ENCODE measurements at places on chromosomes 4 and X.

GRCh38 chr4:38788317-38788716, 5.5 kb upstream of the TLR10 start:
- DNase-seq = peak; percentile 31

DNA sequence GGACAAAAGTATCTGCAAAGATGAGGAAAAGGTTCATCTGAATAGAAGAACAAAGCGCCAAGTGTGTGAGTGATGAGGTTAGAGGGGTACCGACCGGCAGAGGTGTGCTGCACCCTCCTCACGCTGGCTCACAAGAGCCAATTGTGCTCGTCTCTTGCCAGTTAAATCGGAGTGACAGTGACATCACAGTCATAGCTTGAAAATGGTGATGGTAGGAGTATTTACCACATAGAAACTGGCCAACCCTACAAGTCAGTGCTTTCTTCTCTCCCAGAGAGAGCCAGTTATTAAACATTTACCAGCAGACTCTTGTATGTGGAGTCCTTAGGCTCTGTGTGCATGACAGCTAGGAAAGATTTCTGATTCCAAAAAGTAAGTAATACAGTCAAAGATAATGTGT, 32.4 kb downstream of the CLDN22 start:
- no peak for DNase-seq

DNA sequence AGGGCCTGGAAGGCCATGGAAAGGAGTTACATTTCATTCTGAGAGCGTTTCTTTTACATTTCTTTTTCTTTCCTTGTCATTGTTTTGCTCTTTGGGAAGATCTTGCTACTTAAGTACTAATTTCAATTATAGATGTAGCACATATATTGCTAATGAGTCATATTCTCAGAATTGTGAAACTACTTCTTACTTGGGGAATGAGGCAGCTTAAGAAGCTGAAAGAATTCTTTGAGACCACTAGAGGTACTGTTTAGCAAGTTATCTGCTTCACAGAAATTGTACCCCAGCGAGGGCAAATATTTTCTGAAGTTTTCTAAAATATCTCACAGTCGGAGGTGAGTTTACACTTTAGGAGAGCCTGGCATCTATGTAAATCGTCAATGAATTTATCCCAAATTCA, 100.6 kb downstream of the AFF2 start:
- DNase-seq = peak; percentile 57

DNA sequence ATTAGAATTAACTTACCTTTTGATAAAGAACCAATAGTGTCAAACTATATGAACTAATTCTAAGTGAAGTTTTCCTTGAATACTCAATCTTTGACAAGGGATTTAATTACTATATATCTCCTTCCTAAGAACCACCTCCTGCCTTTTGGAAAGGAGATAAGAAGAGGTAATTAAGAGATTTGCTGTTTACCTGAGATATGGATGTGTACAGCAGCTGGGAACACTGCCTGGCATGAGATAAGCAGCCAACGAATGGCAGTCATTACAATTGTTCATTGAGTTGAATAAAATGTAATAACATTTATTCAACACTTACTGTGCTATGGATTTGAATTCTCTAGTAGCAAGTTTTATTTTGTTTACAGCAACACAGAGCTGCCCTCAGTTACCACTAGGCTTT, 407.1 kb downstream of the SPOCK3 start:
- no peak for DNase-seq

DNA sequence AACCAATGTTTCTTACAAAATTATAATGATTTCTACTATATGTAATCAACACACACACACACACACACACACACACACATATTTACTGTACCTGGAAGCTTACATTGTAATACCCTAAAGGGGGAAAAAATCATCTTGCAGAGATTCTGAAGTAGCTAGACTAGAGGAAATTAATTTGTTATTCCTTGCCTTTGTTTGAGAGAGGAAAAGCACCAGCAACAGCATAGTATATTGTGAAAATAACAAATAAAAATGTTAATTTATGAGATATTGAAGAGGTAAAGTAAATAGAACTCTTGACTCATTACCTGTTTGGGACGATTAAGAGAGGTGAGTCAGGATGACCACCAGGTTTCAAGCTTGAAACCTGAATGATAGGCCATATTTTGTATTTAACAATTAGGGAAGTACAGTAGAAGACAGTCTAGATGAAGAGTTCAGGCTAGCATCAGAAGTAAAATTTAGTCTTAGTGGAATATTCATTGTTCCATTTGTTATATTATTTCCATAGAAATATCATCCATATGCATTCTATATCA, 873.4 kb upstream of the PCDH10 start:
- DNase-seq = no peak

- peak; percentile 11 for DNase-seq
These were observed 490 bp upstream of the PDZD4 start for GRCh38 chrX:153830640-153831428.

GRCh38 chr4:146550161-146550560, 28.4 kb upstream of the SLC10A7 start:
- DNase-seq = no peak

DNA sequence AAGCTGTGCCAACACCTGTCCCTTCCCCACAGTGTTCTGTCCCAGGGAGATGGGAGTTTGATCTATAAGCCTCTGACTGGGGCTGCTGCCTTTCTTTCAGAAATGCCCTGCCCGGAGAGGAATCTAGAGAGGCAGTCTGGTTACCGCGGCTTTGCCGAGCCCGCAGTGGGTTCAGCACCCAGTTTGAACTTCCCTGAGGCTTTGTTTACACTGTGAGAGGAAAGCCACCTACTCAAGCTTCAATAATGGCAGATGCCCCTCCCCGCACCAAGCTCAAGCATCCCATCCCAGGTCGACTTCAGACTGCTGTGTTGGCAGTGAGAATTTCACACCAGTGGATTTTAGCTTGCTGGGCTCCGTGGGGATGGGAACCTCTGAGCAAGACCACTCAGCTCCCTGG, 33.3 kb upstream of the ARSJ start:
- DNase-seq = no peak

GRCh38 chr4:98614094-98614493, 44.3 kb downstream of the TSPAN5 start:
- DNase-seq = peak; percentile 61

DNA sequence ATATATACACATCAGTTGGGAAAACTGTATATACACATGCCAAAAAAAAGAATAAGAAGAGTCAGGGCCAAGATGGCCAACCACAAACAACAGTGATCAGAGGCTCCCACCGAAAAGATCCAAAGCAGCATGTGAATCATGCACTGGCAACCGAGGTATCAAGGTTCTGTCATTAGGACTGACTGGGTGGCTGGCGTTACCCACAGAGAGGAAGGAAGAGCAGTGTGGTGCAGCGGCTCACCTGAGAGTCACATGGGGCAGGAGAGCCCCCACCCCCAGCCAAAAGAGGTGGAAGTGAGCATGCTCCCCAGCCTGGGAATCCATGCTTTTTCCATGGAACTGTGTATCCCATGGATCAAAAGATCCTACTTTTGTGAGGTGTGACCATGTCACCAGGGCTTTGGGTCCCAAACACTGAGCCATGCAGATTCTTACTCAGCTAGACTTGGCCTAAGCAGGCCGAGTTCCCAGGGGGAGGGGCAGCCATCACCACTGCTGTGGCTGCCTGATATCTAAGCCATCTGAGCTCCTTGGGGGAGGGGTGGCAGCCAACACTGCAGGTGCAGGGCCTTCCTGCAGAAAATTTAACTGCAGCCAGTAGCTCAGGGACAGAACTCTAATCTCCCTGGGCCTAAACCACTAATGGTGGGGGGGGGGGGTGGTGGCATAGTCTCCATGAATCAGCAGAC, 52.8 kb downstream of the P2RY10 start:
- no peak for DNase-seq

DNA sequence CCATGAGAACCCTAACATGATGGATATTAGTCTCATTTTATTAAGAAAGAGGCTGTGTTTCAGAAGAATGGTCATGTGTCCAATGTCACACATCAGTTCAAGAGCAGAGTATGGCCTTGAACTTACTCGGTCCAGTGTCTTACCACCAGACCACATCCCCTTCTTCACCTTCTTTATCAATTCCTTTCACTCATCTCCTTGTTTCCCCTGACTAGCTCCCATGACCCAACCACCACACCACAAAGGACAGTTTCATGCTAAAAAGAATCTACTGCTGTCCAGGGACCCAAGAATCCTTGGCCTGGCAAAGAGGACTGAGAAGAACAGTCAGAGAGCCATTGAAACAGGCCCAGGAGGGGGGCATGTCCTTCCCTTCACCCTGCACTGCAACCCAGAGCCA, 33.6 kb upstream of the MSN start:
- DNase-seq = no peak

DNA sequence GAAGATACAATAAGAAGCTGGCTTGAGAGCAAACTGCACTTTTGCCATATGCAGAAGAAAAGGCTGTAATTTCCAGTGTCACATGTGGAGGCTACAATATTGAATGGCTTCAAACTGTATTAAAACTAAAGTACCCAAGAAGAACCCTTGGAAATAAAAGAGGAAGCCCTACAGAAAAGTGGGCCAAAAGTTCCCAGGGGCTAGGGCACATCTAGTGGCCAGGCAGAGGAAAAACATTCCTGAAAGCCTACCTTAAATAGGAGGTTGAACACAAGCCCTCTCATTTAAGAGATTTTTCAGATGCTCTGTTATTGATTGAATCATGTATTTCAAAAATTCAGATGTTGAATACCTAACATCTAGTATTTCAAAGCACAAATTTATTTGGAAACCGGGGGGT, 40.6 kb upstream of the PRDX4 start:
- DNase-seq = no peak

GRCh38 chrX:130756233-130756632, 146.8 kb downstream of the ENOX2 start:
- no peak for DNase-seq

GRCh38 chr4:164251257-164251656, 502.7 kb upstream of the SMIM31 start:
- no peak for DNase-seq

DNA sequence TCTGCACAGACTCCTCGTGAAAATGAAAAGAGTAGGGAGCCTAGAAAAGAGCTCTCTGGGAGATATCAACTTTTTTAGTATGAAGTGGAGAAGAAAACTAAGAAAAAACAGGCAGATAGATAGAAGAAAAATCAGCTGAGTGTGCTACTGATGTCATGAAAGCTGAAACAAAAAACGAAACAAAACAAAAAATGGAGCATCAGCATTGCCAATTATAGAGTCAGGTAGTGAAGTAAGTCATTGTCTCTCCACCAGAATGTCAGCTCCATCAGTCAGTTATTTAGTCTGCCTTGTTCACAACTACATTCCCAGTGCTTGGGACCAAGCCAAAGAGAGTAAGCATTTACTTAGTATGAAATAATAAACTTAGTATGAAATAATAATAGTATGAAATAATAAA, 595.1 kb downstream of the STPG2 start:
- no peak for DNase-seq

DNA sequence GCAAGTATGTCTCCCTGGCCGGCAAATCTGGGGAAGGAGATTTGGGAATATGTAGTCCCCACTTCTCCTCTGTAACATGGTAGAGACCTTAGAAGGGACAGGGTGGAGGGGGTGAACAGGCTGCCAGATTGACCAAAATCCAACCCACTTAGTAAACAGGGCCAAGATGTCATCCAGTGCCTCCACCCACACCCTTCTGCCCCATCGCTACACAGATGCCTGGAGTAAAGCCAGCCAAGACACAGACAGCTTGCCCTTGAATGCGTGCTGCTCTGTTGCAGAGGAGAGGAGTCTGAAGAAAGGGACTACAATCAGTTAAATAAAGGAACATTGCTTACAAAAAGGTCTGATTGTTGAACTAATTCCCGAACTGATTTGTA, 160.1 kb upstream of the LDB2 start:
- peak; percentile 89 for DNase-seq

DNA sequence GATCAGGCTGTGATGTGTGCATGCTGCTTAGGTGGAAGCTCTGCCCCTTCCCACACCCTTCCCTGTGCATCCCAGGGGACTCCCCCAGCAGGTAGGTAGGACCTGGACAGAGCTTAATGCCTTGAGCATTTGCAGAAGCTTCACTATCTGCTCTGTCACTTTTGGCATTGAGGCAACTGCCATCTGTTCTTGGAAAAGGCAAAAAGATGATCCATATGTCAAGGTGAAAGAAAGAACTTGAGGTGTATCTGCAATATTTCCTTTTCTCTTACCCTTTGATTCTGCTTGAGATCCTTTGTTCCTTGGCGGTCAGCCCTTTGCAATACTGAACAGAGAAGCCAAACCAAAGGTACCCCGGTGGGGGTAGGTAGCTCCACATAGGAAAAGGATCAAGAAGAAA, 37.1 kb upstream of the TBC1D9 start:
- DNase-seq = no peak

- no peak for DNase-seq
These were observed 24.0 kb downstream of the ABCB7 start for GRCh38 chrX:75131973-75132627.

Data from GM23248 (cell line).